ENCODE measurements at places on chromosomes 3 and 15.

- no peak for DNase-seq
These were observed 64.9 kb upstream of the RBMS3 start for GRCh38 chr3:29215948-29216347.

DNA sequence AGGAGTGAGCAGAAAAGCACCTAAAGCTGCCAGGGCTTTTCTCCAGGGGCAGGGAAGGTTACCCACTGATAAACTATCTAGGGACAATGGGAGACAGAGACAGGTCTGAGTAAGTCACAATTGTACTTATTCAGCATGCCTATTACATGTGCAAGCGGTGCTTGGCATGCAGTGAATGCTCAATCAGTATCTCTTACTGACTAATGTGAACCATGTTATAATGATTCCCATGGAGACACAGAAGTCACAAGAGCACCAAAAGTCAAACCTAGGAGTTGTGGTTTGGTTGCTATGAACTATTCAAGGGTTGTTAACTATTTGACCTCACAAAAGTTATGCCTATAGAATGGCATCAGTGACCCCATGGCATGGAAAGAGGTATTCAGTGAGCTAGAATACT lies 50.0 kb upstream of the RASGRP1 start:
- DNase-seq = no peak

DNA sequence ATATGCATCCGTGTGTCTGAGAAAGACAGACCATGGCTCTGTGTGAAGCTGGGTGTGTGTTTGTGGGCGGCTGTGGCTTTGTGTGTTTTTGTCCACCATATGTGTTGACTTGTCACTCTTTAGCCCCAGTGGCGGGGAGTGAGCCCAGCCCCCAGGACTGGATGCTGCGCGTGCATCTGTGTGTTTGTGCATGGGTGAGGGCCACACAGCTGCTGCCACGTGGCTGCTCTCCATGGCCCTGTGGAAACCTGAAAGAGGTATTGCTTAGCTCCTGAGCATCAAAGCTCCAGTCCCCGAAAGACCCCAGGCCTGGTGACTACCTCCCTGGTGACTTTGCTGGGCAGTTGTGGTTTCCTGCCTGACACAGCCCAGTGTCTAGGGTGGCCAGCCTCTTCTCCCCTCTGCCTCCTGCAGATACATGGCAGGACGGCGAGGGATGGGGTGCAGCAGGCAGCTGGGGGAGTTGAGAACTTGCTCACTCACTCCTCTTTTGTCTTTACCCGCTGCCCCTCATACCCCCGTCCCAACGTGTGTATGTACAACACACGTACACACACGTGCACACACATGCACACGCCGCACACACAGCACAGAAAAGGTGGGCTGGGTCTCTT lies 6.5 kb downstream of the EPHB3 start:
- DNase-seq = peak; percentile 50

- DNase-seq = no peak
These were observed 44.6 kb upstream of the SLC25A36 start for GRCh38 chr3:140896997-140897396.

DNA sequence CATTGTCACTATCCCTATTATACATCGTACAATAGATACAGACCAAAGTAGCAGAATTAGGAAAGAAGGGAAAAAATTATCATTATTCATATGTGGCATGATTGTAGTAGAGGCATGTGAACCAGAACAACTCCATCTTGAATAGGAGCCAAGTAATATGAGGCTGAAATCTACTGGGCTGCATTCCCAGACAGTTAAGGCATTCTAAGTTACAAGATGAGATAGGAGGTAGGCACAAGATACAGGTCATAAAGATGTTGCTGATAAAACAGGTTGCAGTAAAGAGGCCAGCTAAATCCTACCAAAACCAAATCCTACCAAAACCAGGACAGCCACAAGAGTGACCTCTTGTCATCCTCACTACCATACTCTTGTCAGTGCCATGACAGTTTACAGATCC lies 1035.4 kb upstream of the SEMA6D start:
- no peak for DNase-seq
